ENCODE measurements at places on chromosomes 12 and 14.

GRCh38 chr12:132307976-132308852 lies 21.2 kb downstream of the GALNT9 start:
- no peak for DNase-seq

DNA sequence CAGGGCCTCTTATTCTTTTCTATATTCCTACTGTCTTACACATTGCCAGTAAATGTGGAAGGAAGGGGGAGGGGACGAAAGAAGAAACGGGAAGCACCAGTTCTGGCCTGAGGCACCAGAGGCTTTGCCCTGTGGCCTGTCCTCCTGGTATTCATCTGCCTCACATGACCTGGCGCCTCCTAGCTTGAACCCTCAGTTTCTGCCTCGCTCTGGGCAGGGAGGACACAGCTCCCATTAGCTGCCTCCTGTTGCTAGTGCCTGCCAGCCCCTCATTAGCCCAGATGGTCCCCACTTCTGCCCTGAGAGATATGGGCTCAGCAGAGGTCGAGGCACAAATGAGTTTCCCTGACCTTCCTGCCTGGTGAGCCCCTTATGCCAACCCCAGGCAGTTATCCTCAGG lies 3.0 kb upstream of the PLEKHG6 start:
- DNase-seq: no peak

DNA sequence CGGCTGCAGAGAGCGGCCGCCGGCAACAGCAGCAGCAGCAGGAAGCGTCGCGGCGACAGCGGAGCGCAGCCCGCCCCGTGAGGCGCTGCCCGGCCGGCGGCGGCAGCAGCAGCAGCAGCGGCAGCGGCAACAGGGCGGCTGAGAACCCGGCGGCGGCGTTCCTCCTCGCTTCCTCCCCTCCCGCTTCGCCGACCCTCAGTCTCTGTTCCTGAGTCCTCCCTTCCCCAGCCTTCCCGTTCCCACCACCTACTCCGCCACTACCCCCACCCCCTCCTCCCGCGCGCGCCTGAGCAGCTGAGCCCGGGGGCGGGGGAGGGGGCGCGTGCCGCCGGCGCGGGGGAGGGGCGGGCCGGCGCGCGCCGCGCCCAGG lies 310 bp downstream of the BICDL1 start:
- no peak for DNase-seq

GRCh38 chr12:59472273-59472672 lies 123.6 kb upstream of the SLC16A7 start:
- no peak for DNase-seq

DNA sequence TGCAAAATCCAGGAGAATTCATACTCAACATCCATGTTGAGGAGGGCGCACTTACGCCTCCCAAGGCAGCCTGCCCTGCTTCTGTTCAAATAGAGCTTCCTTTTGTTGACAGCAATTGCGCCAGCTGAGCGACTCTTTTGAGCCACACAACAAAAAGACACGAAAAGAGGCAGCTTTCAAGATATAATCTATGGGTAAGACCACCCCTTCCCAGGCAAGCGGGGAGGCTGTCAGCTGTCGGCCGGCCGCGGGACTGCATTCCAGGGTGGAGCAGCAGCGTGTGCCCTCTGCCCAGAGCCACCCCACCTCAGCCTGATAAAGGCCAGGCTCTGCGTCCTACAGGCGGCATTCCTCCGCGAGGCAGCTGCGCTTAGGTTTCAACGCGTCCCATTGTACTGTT lies 15.8 kb upstream of the STAB2 start:
- DNase-seq: no peak

DNA sequence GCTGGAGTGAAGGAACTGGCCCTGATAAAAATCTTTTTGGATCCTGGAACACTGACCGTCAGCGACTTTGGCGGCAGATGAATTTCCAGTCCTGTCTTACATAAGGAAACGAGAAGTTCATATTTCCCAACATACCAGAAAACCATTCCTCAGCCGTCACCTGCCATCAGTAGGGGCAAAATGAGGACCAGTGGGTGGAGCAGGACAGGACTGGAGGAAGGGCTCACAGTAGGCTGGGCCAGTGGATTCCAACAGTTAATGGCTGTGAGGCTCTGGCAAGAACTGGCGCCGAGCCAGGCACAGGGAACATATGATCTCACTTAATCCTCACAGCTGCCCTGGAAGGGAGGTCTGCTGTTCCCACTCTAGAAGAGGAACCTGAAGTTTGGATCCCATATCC lies 67.2 kb upstream of the FAM181A start:
- no peak for DNase-seq

DNA sequence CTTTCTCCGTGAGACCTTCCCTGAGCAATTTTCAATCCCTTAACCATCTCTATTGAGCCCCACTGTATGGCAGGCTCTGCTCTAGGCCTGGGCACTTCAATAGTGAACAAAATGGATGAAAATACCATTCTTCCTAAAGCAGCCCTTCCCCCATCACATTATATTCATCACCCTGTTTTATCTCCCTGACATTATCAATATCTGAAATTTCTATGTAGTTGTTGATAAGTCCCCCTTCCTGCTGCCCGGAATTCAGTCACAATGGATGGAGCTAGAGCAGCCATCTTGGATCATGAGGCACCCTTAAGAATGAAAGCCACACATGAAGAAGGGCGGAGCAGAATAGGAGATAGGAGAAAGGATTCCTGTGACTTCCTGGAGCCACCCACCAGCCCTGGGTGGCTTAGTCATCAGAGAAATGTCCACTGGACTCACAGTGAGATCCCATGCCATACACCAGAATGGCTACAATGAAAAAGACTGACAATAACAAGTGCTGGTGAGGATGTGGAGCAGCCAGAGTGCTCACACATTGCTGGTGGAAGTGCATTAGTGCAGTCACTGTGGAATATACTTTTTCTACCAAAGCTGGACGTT lies 33.9 kb downstream of the SCARB1 start:
- no peak for DNase-seq

DNA sequence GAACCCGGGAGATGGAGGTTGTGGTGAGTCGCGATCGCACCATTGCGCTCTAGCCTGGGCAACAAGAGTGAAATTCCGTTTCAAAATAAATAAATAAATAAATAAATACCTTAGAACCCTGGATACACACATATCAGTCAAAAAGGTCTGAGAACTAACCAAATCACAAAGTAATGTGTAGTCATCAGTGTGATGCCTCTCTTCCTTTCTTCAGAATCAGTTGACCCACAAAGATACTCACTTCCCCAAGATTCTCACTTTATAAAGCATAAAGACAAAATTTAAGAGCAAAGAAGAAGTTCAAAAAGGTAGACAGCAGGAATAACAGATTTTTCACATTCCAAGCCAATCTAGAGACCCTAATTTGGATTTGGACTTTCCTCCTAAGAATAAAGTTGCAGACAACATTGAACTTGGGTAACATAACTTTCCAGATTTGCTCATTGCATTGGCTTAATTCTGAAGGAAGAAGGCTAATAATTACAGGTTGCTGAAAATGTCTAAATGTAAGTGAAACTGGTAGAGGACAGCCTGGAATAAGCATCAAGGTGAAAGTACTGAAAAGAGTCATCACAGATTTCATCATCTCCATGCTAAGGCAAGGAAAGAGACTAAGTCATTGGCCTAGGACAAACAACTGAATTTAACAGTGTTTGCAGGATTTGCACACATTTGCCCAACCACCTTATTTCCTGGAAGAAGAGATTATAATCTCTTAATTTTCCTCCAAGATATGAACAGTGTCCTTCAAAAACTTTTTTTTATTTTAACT lies 17.4 kb downstream of the TMED10 start:
- DNase-seq: no peak

DNA sequence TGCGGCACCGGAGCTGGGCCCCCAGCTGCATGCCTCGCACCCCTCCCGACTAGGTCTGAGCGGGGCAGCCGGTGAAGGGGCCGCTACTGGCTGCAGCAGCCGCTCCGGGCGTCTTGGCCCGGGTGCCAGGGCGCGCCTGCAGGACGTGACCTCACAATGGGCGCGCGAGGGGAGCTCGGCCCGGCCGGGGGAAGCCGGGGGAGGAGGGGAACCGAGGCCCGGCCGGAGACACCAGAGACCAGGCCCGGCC lies 353 bp downstream of the BAG5 start:
- DNase-seq: peak; percentile 21

DNA sequence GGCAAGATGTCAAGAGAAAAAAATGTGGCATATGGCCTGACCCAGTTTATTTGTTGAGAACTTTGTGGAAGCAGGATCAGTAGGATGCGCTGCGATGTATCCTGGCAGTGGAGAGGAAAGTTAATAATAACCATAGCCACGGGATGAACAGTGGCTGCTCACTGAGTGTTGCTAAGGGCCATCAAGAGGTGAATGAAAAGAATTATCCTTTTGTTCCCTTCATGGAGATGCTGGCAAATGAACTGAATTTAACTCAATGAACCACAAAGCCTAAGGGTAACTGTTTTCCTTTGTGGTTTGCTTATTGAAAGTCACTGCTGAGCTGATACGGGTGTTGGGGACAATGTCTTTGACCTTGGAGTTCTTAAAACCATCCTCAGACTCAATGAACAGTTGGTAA lies 476.5 kb downstream of the APAF1 start:
- no peak for DNase-seq

DNA sequence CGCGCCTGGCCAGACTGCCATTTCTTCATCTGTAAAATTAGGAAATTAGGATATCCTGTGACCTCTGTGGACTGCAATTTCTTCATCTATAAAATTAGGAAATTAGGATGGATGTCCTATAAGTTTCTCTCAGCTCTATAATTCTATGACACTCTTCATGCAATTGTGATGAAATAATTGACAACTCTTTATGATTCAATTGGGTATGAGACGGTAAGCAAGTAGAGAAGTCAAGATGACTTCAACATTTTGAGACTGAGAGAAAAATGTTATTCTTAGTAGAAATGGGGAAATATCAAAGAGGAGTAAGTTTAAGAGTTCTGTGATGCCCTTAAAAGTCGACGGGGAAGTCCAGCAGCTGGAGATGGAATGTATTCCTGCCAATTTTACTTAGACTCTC lies 12.0 kb downstream of the KIAA0586 start:
- DNase-seq: no peak

DNA sequence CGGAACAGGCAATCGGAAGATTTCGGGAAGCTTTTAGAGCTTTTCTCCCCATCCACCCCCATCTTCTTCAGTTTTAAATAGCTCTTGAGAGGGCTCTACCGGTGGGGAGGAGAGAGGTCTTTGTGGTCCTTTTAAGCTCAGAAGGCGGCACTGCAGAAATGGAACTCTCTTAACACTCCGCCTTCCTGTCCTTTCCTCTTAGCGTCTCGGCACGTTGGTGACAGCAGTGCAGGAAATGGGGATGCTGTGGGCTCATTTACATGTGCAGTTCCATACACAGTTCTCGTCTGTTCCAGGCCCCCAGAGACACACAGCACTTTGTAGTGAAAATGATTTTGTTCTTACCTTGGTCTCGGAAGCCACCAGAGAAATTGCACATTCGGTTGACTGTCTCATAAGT lies 50.4 kb upstream of the RIN3 start:
- no peak for DNase-seq

GRCh38 chr14:29805415-29806123 lies 122.1 kb downstream of the PRKD1 start:
- peak; percentile 87 for DNase-seq

DNA sequence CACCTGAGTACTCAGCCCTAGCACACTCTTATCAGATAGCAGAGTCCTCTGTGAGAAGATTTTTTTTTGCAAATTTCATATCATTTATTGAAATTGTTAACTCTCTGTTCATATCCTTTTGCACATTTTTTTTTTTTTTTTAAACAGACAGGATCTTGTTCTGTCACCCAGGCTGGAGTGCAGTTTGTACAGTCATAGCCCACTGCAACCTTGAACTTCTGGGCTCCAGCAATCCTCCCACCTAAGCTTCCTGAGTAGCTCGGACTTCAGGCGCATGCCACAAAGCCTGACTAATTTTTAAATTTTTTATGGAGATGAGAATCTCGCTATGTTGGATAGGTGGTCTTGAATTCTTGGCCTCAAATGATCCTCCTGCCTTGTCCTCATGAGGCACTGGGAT lies 4.3 kb downstream of the PARP2 start:
- DNase-seq: no peak

Data from stromal cell of bone marrow (primary cell).